Daoy (cell line): ENCODE measurements at places on chromosomes 6 and 20.

DNA sequence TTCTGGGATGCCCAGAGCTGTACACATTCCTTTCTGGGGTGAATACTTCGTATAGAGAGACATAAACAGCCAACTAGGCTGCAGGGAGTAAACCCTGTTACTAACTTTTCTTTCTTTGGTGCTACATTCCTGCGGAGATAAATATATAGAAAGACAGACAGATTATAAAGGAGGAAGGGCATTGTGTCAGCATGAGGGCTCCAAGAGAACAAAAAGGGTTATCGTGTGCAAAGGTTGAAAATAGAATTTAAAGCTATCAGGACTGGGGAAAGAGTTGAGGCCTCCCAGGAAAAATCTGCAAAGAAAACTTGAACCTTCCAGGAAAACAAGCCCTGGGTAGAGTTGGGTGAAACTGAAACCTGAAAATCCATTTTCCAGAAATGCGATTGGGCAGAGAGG, 68.0 kb downstream of the TMEM170B start:
- no peak for DNase-seq

GRCh38 chr6:26158076-26158580, 70.9 kb downstream of the HFE start:
- peak; percentile 95 for DNase-seq

GRCh38 chr6:43687437-43688347, at the start of gene MRPS18A:
MRPS18A (minus strand) TSS chr6:43687791; CDS start chr6:43687779, 12 bp downstream.
- DNase-seq: peak; percentile 89

GRCh38 chr20:17380801-17381200, 150.4 kb downstream of the BFSP1 start:
- DNase-seq: no peak

- no peak for DNase-seq
Measured at GRCh38 chr20:412081-412480, 4.0 kb downstream of the RBCK1 start.

- no peak for DNase-seq
Measured at GRCh38 chr20:33278700-33279099, 4.3 kb upstream of the BPIFB1 start.

DNA sequence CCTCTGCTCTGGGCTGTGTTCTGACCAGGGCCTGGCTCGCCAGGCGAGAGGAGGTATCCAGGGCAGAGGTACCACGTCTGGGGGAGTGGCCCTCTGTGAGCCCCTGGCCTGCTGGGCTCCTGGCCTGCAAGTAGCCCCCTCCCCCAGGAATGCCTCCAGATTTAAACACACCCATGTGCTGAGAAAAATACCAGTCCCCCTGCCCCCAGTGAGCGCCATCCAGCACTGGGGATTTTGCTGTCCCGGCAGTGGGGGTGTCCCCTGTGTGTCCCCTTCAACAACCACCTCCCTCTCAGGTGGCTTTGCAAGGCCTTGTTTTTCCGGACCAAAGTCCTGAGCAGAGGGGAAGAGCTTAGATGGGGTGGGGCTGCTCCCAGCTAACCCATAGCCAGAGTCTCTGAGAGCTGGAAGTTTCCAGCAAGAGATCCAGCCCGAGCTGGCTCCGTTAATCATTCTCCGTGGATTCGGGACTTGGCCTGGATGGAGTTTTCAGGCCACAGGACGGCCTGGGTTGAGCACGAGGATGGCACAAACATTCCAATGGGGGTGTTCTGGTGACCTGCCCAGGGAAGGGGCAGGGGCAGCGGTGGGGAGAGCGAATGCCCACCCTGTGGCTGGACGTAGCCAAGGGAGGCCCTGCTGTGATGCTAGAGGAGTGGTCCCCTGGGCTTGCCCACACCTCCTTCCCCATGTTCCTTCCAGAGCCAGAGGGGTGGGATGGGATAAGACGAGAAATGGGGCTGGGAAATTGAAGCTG, 29.0 kb downstream of the PCK1 start:
- no peak for DNase-seq

- peak; percentile 47 for DNase-seq
Measured at GRCh38 chr6:157800420-157801237, 22.4 kb upstream of the SNX9 start.

DNA sequence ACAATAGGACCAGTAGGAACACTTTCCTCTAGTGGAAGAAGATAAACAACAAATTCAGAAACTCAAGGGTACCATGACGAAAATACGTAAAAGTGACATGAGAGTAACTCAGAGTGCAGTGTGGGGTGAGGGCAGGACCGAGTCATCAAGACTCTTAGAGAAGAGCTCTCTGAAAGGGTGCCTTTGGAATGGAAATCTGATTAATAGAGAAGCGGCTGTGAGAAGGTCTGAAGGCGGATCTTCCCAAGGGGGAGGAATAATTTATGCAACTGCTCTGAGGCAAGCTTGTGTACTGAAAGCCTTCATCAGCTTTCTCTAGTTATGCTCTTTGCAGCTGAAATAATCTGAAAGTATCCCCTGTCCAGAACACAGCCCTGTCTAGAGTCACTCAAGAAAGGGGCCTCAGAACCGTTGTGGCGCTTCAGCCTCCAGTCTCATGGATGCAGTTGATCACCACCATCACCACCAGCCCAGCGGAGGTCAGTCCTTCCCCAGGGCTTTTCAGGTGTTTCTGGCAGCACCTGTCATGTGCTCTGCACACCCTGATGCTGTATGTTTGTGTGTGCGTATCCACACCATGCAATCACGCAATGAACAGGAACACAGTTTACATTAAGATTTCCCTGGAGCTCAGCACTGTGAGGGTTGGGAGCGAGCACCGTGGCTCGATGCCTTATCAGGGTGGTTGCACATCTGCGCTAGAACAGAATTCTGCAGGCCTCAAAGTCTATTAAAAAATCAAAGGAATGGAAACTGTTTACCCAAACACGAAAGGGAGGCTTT, 396.5 kb downstream of the SMOC2 start:
- no peak for DNase-seq

GRCh38 chr6:127164565-127164964, 46.1 kb downstream of the RSPO3 start:
- no peak for DNase-seq

- DNase-seq: no peak
Measured at GRCh38 chr6:504446-504980, 113.0 kb downstream of the IRF4 start.

GRCh38 chr6:25042984-25043725, 107.4 kb upstream of the RIPOR2 start:
- DNase-seq: no peak

DNA sequence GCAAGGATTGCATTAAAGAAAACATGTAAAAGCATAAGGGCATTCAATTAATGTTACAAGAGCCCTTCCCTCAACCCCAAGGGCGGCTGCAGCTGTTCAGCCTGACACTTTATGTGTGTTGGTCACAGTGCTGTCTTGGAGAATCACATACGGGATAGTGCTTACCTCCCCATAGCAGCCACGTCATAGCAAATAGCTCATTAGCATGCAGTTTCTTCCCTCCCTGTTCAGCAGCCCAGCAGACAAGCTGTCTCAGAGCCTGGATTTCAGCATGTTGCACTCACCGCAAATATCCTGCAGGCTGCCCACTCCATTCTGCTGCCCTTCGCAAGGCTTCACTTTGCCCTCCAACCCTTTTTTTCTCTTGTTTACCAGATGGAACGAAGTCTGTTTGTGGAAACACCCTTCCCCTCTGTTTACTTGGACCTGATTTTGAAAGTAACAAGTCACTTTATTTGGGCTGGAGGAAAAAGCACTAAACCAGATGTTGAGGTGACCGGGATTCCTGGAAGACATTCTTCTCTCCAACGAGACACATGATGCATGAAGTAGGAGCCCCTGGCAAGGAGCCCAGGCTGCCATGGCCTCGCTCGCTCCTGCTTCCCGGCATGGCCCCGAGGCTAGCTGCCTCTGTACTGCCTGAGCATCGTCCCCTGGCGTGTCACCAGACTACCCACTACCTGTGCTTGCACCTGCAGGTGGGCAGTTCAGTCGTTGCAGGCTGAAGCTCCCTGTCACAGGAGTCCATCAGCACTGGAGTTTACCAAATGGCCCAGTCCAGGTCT, 151.6 kb upstream of the GMDS start:
- peak; percentile 68 for DNase-seq

- DNase-seq: no peak
Measured at GRCh38 chr6:13191461-13191860, 136.9 kb downstream of the TBC1D7 start.

DNA sequence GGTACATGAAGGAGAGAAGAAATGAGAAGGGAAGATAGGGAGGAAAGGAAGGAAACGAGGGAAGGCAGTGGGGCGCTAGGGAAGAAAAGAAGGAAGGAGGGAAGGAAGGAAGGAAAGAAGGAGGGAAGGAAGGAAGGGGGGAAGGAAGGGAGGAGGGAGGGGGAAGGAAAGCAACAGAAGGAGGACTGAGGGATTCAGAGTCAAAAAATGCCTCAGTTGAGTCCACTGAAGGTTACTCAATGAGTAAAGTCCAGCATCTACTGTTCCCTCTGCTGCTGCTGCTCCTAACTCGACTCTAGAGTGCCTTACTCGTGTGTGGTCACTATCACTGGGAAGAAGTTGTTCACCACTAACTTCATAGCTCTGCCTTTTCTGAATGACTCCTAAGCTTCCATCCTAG, 33.8 kb downstream of the PHACTR1 start:
- no peak for DNase-seq

- DNase-seq: no peak
Measured at GRCh38 chr6:23523771-23524170, 602.2 kb upstream of the NRSN1 start.

- DNase-seq: no peak
Measured at GRCh38 chr20:48844996-48845395, 17.2 kb upstream of the PREX1 start.

DNA sequence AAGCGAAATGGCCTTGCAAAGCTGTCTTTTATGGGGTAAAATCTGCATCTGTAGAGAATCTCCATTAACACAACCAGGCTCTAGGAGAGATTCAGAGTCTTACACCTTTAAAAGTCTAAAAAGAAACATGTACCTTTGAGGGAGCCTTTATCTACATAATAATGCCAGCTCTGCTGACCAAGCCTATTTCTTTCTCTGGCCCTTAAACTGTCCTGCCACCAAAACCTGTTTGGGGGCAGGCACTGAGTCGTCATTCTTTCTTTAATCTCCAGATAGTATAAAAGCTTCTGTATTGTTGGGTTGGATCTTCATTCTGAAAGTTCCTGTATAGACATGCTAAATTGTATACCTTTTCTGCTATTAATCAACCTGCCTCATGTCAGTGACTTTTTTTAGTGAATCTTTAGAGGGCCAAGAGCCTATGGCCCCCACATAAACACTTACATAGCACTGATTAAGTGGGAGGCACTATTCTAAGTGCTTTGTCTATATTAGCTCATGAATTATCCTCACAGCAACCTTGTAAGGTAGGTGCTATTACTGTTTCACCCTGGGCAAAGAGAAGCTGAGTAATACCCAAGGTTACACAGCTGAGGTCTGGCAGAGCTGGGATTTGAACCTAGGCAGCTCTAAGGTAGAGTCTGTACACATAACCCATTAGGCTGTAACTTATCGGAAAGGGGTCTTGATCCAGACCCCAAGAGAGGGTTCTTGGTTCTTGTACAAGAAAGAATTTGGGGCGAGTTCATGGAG, 232.3 kb upstream of the DTNBP1 start:
- no peak for DNase-seq

DNA sequence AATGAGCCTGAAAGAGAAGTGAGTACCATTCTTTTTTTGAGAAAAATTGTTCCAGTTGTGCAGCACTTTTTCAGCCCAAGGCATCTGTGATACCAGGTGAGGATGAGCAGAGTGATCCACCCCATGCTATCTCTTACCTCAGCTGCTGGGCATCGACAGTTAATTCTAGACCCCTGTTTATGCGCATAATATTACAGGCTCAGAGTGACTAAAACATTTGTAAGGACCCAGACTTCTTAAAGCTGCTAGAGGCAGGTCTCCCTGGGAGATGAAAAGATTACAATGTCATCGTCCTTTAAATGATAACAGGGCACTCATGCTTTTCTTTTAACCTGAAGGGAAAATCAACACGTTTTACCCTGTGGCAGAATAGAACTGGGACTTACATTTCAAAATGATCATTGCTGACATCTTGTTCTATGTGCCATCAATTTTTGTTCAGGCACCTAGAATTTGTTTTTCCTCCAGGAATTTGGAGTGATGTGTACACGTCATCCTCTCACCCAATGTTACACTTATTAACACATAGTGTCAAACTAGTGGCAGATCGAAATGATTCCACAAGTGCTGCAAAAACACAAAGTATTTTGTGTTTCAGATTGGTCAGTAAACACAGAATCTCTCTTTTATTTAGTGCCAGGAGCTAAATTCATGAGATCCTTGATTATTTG, 684.6 kb downstream of the UTRN start:
- no peak for DNase-seq

DNA sequence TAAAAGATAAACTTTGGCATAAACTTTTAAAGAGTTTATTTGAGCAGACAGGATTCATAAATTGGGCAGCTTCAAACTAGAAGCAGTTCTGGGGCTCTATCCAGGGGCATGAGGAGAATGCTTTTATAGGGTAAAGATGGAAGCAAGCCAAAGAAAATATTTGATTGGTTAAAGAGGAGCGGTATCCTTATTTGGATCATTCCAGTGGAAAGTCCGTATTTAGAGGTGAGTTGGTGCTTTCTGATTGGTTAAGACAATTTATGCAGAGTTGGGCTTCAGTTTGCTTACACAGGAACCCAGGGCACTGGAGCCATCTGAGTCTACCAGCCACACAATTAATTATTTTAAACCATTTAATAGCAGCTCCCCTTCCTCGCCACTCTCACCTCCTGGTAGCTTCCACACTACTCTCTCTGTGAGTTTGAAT, 37.9 kb upstream of the RNF217 start:
- peak; percentile 20 for DNase-seq

- DNase-seq: no peak
Measured at GRCh38 chr6:121940728-121941127, 458.7 kb upstream of the HSF2 start.

GRCh38 chr20:12014736-12015135, 97.0 kb downstream of the BTBD3 start:
- no peak for DNase-seq

DNA sequence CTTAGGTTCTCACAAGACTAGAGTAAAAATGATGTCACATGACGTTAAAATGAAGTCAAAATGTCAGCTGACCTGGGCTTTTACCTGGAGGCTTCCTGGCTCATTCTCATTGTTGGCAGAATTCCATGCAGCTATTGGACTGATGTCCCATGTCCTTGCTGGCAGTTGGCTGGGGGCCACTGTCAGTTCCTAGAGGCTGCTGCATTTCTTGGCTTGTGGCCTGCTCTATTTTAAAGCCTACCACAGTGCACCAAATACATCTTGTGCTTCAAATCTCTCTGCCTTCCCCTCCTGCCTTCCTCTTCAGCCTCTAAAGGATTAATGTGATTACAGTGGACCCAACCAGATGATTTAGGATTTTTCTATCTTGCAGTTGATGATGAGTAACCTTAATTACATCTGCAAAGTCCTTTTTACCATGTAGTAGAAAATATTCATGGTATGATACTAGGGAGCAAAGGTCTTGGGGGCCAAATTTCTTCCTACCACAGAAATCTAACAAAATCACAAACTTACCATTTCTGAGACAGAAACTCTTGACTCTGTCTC, 81.9 kb downstream of the FIG4 start:
- no peak for DNase-seq

- DNase-seq: no peak
Measured at GRCh38 chr20:59933296-59933848, at the start of gene SYCP2. SYCP2 (minus strand) TSS chr20:59933637; CDS start chr20:59922413, 11,224 bp downstream.

- DNase-seq: no peak
Measured at GRCh38 chr6:169164986-169165385, 88.7 kb downstream of the THBS2 start.

GRCh38 chr20:49276161-49276960, 1.5 kb downstream of the ZNFX1 start:
- peak; percentile 61 for DNase-seq
